ENCODE measurements at places on chromosomes 6 and 20.

- no peak for DNase-seq
These were observed 178.5 kb downstream of the SASH1 start for GRCh38 chr6:148521158-148521557.

- peak; percentile 32 for DNase-seq
These were observed 1.5 kb downstream of the ARID1B start for GRCh38 chr6:156778454-156779205.

GRCh38 chr6:151729829-151730495 lies 77.5 kb upstream of the ESR1 start:
- DNase-seq = no peak

DNA sequence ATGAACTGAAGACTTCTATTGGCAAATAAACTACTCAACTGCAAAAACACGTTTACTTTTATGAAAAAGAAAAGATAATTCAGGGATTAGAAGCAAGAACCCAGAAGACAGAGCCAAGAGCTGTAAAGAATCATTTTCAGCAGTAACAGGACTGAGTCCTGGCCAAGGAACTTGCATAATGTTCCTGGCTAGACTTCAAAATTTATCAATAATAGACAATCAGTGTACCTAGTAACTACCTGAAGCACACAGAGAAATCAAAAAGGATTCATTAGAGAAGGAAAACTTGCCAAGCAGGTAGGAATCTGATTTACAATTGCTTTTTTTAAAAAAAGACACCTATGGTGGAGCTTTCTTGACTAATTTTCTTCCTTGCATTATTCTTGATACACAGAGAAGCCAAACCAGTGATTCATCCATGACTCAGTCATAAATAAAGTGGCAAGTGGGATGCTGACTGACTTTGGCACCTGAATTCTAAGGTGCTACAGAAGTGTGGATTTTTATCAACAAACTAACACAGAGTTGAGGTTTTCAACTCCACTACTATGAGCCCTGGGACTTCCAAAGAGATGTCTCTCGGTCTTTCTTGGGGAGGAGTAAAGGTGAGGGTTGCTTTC lies 281.3 kb downstream of the BMP7 start:
- no peak for DNase-seq

GRCh38 chr20:36550790-36551299 lies 9.5 kb downstream of the MYL9 start:
- no peak for DNase-seq

DNA sequence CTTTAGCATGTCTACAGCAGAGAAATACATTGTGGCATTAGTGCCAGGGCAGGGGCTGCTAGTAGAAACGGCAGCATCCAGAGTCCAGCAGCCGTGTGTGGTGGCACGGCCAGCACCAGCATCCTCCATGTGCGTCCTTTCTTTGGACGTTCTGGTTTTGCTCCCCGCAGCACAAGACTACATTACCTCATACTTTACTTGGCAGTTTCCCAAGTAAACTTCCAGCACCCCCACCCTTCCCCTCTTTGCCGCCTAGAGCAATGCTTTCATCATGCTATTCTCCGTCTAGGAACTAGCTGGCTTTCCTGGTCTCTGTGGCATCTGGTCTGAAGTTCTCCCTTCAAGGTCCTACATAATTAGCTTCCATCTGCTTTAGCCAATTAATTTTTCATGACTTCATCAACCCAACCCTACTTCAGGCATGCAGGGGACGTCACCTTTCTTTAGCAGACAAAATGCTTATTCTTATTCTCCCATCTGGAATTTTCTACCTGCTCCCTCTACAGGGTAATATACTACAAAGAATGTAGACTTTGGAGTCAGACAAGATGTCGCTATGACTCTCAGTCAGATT lies 67.6 kb downstream of the BLOC1S5 start:
- DNase-seq = no peak

GRCh38 chr6:89527634-89528033 lies 94.7 kb downstream of the ANKRD6 start:
- no peak for DNase-seq

DNA sequence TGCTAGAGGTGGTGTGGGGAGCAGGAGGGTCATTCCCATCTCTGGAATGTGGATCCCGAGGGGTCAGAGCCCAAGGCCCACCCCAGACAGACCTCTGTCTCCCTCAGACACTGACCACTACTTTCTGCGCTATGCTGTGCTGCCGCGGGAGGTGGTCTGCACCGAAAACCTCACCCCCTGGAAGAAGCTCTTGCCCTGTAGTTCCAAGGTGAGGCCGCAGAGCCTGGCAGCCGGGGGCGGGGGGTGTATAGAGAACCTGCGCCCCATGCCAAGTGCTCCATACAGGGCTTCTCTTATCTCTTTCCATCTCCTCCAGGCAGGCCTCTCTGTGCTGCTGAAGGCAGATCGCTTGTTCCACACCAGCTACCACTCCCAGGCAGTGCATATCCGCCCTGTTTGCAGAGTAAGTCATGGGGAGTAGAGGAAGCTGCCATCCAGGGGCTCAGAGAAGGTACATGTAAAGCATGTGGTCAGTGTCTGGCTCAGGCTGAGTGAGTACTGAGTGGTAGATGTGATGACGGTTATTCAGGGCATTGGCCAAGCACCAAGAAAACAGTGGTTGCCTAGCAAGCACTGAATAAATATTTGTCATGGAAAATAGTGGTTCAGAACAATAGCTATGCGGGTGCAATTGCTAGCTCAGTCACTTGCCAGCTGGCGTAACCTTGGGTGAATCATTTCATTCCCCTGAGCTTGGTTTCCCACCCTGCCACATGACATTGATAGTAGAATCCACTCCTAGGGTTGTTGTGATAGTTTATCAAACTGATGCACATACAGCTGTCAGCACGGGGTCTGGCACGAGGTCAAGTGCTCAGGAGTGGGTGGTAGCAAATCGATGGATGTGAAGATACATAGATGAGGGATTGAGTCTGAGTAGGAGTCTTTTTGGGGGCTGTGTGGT lies 3.5 kb downstream of the PIGT start:
- no peak for DNase-seq

GRCh38 chr20:25287631-25288290 lies 39.9 kb downstream of the PYGB start:
- no peak for DNase-seq

DNA sequence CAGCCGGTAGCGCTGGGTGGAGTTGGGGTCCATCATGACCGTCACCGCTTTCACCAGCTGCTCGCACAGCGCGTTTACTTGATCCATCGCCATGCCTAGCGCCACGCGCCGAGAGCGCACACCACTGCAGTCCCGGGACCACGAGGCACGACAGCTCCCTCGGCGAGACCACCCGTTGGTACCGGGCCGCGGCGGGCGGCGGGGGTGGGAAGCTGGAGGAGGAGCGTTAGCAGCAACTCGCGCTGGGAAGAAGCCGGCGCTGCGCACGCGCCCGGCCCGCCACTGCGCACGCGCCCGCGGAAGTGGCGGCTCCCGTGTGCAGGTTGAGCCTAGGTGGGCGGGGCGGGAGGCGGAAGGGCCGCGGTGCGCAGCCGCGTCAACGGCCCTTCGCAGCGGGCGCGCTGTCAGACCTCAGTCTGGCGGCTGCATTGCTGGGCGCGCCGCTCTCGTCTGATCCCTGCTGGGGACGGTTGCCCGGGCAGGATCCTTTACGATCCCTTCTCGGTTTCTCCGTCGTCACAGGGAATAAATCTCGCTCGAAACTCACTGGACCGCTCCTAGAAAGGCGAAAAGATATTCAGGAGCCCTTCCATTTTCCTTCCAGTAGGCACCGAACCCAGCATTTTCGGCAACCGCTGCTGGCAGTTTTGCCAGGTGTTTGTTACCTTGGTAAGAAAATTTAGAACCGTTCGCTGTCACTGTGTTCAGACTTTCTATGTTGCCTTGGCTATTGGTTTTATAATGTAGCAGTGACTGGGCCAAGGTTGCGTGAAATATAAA lies at the start of the genes POLH and XPO5:
TSS of gene POLH (plus strand) at position 414 of the 780 bp plus-strand sequence. CDS start 6,135 bp downstream, outside the sequence.
TSS of gene XPO5 (minus strand) at position 267 of the 780 bp plus-strand sequence. CDS start at position 93, 174 bp downstream.
- peak; percentile 89 for DNase-seq

DNA sequence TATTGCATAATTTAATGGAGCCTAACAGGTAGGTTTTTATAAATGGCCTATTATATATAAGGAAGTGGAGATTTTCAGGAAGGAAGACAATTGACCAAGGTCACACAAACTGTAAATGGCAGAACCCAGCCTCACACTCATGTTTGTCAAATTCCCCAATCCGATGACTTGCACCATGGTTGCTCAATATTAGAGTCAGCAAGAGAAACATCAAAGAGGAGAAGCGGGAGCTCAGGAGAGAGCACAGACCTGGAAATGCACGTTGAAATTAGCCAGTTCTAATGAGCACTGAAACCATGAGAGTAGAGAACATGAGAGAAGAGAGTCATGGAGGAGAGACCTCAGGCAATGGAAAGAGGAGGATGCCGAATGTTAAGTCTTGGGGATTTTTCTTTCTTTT lies 13.5 kb upstream of the MLIP start:
- no peak for DNase-seq

DNA sequence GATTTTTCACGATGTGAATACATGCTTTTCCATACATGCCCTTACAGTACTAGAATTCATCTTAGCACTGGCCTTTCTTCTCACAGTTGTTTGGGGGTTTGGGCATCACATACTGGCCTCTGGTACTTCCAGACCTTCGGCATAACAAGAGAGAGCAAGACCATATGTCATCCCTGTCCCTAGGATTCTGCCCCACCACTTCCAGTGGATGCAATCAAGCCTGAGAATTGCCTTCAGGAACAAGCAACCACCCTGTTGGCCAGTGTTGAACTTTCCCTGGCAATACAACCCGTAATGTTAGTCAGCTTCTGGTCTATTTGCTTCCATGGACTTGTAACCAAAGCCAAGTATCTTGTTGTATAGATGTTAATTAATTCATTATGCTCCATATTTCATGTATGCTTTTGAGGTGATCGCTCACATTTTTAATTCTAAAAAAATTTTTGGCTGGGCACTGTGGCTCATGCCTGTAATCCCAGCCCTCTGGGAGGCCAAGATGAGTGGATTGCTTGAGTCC lies 15.4 kb upstream of the SLPI start:
- no peak for DNase-seq

DNA sequence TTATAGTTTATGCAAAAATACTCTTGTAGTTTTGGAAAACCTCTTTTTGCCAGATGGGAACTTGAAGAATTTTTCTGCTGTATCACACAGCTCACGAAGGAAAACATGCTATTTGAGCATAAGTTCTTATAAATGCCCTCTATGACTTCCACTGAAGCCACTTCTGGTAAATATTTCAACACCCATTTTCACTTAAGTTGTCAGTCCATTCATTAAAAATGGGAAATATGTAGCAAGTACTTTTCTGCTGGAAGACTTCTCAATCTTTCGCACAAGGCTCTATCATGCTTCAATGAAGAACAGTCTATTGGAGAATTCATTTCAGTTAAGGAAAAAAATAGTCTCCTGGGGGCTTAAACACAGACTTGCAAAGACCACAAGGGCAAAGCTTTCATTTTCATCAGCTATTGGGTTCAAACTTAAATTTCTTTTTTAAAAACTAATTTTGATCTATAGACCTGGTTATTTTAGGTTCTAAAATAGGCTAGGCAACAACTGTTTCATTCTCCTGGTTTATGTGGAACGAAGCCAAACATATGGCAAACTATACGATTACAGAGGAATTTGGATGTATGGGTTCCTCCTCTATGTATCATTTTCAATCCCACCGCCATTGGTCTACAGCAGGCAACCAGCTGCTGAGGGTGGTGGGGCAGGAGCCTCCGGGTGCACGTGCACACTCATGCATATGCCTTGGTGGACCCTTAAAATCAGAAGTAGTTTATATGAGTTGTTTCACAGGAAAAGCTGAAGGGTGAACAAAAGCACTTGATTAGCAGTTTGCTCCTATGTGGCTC lies 38.7 kb downstream of the LAMA4 start:
- DNase-seq = no peak

DNA sequence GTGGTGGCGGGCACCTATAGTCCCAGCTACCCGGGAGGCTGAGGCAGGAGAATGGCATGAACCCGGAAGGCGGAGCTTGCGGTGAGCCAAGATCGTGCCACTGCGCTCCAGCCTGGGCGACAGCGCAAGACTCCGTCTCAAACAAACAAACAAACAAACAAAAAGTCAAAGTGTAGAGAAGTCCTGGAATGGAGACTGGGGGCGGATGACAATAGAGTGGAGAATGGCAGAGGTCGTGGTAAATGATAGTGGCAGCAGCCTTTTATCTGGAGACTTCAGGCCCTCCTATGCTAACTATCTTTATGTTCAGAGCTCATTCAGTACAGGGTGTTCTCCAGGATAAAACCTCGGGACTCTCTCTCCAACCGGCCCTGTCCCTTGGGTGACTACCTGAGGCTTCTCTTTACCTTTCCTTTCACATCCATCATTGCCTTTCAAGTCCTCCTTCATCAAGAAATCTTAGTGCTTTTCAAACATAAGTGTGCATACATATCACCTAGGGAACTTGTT lies 1.4 kb upstream of the FKBPL start:
- no peak for DNase-seq
